ENCODE measurements at places on chromosomes 6 and 20.
A peak's percentile ranks its signal among the peaks of the same experiment; 100 is the strongest.

GRCh38 chr20:23995905-23996666 is 7.5 kb upstream of the GGTLC1 start:
- peak; percentile 41 for DNase-seq

DNA sequence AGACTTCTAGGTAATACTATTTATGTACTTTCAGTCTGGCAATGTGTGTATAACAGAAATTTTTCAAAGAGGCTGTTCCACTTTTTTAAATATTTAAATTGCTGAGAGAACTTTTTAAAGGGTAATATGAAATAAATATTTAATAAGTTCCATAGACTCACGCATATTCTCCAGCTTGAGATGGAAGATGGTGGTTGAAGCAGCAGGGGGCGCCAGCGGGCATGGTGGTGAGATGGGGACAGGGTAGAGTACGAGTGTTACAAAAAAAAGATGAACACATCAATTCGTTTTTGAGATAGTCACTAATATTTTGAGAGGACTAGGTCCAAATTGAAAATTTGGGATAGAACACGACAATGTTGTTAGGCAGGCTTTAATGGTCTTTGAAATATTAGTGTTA is 68.4 kb downstream of the RSPO3 start:
- DNase-seq = no peak

GRCh38 chr6:17042422-17043147 is 59.3 kb upstream of the STMND1 start:
- no peak for DNase-seq

GRCh38 chr20:31701591-31701990 is 21.1 kb downstream of the BCL2L1 start:
- DNase-seq = no peak

- no peak for DNase-seq
Measured at GRCh38 chr20:35953387-35954199, 709 bp downstream of the SCAND1 start.

DNA sequence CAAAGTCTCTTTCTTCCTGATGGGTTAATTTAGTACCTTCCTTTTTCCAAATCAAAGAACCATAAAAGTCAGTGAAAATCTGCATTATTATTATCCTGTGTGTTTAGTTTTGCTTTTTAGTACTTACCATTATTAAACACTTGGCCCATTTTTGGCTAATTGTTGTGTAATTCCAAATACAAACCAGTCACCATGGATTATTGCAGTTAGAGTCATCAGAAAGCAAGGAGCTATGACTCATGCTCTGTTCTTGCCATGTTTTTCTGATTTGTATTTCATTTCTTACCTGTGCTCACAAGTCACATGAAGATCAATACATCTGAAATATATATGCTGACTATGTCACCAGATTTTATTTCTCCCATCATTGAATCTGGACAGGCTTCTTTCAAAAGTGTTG is 31.3 kb downstream of the SLC22A3 start:
- DNase-seq = no peak

GRCh38 chr6:15232836-15233510 is 12.9 kb upstream of the JARID2 start:
- DNase-seq = no peak

GRCh38 chr6:107121266-107121665 is 6.0 kb upstream of the BEND3 start:
- no peak for DNase-seq

GRCh38 chr20:42531508-42531961 is 658.2 kb downstream of the PTPRT start:
- no peak for DNase-seq

- no peak for DNase-seq
Measured at GRCh38 chr6:168197636-168198301, 118.8 kb upstream of the FRMD1 start.

DNA sequence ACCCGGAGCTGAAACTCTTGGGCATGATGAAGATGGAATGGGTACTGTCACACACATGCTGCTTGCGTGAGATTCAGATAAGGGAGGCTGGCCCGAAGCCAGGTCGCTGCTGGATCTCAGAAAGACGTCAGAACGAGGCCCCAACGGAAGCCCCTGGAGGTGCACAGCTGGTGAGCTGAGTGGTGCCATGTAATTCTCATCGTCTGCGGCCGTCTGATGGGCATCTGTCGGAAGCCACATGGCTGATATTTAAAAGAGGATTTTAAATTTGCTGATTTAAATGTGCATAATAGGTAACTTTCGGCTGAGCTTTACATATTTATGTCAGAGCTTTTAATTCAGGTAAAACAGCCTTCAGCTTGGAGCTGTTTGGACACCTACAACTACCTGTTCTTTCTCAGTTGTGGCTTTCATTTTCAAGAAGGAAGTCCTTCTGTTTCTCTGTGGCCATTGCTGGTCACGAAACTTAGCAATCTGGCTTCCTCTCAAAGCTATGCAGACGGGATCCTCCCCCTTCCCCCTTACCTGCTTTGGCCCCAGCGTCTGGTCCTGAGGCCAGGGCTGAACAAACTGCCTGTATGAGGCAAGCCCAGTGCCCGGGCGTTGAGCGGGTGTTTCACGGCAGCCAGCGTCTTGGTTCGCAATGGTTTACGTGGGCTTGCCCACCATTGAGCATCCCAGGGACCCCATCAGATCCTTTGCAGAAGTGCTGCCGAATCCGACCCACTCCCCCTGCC is 9.2 kb downstream of the SLCO4A1 start:
- DNase-seq = no peak

- peak; percentile 59 for DNase-seq
Measured at GRCh38 chr20:32743237-32744112, at the start of gene COMMD7. Gene COMMD7 (minus strand): TSS chr20:32743467. CDS start chr20:32743391, 76 bp downstream.

GRCh38 chr20:23063168-23063567 is 13.7 kb upstream of the THBD start:
- no peak for DNase-seq

- peak; percentile 35 for DNase-seq
Measured at GRCh38 chr20:48635791-48636267, 192.0 kb downstream of the PREX1 start.

DNA sequence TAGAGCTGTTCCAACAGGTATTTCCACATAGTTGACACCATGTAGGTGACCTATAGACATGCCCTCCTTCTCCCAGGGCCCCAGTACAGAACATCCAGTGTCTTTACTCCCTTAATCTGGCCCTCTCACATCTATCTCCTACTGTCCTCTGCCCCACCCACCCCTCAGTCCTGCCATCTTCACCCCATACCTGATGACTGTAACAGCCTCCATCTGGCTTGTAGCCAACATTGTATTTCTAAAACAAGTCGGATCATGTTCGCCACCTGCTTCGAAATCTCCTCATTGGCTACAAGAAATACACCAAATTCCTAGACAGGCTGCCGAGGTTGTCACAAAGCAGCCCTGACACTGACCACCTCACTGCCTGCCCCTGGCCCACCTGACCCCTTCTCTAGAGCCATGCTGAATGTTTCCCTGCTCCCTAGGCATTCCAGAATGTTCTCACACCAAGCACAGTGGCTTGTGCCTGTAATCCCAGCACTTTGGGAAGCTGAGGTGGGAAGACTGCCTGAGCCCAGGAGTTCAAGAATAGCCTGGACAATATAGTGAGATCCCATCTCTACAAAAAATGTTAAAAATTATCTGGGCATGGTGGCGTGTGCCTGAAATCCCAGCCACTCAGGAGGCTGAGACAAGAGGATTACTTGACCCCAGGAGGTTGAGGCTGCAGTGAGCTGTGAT is 6.0 kb downstream of the ZC3H12D start:
- DNase-seq = no peak

DNA sequence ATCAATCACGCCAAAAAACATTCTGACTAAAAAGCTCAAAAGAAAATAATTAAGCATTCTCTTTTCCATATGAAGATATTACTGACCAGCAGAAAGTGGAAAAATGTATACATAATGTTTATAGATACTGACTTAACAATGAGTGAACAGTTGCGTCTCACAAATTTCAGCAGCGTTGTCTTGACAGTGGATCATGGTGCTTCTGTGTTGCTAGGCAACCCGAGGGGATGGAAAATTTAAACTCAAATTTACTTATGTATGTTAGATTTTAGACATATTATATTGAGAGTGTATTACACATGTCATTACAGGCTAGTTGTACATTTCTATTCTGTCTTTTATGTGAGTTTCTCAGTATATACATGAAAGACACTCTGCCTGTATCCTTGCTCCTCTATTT is 110.2 kb downstream of the LAMA2 start:
- no peak for DNase-seq

GRCh38 chr20:19269737-19270340 is 57.4 kb downstream of the SLC24A3 start:
- DNase-seq = no peak

GRCh38 chr6:20313960-20314530 is 87.6 kb upstream of the E2F3 start:
- no peak for DNase-seq

GRCh38 chr20:34907616-34908469 is 31.4 kb downstream of the ACSS2 start:
- peak; percentile 72 for DNase-seq

DNA sequence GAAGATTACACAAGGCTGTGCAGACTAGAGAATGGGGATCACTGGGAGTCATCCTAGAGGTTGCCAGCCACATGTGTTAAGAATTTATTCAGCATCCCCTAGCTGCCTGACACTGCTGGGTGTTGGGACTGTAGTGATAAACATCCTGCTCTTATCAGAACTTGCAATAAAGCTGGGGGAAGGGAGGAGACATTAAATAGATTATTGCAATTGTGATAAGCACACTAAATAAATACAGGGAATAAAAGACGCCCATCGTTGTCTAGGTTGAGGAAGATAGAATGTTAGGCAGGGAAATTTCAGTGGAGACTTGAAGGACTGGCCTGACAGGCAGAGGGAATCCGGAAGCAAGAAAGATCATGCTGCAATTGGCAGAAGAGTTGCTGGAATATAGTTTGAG is 33.2 kb upstream of the TRAM2 start:
- no peak for DNase-seq

DNA sequence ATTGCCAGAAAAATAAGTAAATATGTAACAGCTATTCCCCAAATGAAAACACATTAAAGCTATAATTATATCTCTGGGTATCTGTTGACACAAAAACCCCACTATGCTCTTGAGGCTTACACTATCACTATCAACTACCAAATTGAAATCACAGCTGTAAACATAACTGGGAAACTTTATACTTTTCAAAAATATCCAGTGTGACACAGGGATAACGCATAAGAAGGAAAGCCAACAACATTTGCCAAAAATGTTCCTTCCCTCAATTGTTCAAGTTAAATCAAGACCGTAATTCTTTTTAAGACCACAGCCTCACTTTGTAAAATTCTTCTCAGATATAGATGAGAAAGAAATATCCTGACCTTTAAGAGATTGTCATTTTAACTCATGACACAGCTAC is 3.1 kb downstream of the ZHX3 start:
- no peak for DNase-seq

DNA sequence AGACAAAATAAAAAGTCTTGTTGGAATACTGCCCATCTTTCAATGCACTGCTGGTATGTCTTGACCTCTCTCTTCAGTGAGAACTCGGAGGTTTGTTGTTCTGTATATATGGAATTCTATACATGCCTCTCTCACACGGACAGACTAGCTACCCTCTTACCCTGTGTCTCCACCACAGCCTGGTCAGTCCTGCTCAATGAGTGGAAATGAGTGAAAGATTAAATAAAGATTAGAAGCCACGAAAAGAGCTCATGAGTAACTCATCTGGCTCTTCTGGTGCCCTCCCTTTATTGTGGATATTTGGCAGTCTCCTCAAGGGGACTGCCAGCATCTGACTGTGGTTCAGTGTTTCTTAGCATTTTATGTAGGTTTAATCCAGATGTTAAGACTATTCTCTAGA is 262.8 kb upstream of the MAP3K7 start:
- no peak for DNase-seq

DNA sequence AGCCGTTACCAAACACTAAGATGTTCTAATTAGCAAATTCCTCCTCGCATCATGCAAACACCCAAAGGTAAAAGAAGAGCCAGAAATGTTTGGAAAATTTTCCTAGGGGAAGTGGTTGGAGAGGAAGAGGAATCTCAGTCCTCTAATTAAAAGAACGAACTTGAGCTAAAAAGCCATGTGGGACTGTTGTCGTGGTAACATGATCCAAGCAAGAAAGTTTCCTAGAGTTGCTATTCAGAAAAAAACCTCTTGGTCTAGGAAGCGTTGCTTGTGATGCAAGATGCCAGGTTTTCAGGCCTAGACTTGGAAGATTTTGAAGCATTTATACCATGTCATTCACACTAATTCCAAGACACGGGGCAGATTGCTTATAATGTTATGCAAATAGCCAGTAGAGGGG is 106.8 kb upstream of the DOK5 start:
- DNase-seq = no peak

DNA sequence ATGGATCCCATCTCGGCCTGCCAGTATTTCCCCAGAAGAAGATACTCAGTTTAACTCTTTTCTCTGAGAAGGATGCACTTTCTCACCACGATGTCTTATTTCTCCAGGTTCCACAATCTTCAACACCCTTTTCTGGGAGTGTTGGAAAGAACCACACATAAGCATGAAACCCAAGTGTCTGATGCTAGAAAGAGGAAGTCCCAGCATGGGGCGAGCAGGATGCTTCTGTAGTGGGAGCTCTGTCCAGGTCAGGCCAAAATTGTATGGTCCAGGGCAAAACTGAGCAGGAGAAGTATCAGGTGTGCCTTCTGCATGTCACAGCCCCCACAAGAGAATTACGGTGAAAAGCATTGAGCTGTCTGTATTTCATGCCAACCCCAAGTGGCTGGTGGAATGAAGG is 11.0 kb downstream of the TREM1 start:
- no peak for DNase-seq

GRCh38 chr6:142844065-142844755 is 100.8 kb downstream of the HIVEP2 start:
- no peak for DNase-seq

- DNase-seq = no peak
Measured at GRCh38 chr6:84442208-84442607, 214.8 kb upstream of the CEP162 start.

DNA sequence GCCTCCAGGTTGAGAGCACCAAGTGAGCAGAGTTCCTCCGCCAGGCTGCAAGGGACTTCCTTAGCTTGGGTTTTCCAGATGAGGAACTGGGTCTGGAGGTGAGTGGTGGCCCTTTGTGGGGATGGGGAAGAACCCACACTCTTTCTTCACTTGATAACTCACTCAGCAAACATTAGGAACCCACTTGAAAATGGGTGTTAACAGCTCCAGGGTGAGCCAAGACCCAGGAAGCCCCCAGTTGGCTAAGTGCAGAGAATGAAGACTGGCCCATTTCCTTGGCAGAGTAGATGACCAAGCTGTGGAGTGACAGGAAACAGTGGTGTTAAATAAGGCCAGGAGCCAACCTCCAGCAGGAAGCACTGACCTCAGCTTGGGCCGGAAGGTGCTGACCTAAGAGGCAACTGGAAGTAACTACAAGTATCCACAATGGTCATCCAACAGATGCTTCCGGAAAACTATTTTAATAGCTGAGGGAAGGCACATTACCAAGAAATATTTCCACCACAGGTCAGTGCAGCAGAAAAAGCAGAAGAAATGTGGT is 22.7 kb downstream of the MRPL14 start:
- no peak for DNase-seq

- DNase-seq = no peak
Measured at GRCh38 chr6:149362289-149362688, 37.8 kb upstream of the SUMO4 start.

- peak; percentile 15 for DNase-seq
Measured at GRCh38 chr6:1611322-1611571, 1.5 kb downstream of the FOXC1 start.

Measured in NCI-H2081 (cell line).